ENCODE measurements at places on chromosomes 16 and 17.

GRCh38 chr17:74833501-74834377 lies 25.9 kb downstream of the GRIN2C start:
- DNase-seq, result no peak

- DNase-seq, result peak; percentile 70
Measured at GRCh38 chr17:38554430-38555350, 51.1 kb downstream of the SRCIN1 start.

- no peak for DNase-seq
Measured at GRCh38 chr16:73095142-73095820, 47.4 kb upstream of the ZFHX3 start.

- no peak for DNase-seq
Measured at GRCh38 chr16:30924076-30924912, 922 bp downstream of the FBXL19 start.

DNA sequence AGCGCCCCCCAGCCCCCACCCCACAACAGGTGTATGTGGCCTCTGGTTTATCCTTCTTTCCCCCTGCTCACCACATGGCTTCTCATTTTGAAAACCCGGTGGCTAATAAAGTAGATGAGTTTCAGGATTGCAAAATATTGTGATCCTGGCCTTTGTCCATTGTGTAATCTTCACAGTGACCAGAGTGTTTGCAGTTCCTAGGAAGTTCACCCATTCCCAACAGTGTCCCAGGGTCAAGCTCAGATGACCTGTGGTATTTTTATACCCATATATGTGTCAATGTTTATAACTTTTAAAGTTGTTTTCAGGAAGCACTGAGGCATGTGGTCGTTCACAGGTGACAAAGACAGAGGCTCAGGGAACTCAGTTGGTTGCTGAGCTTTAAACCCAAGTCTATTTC lies 721.9 kb downstream of the WWOX start:
- DNase-seq, result no peak

DNA sequence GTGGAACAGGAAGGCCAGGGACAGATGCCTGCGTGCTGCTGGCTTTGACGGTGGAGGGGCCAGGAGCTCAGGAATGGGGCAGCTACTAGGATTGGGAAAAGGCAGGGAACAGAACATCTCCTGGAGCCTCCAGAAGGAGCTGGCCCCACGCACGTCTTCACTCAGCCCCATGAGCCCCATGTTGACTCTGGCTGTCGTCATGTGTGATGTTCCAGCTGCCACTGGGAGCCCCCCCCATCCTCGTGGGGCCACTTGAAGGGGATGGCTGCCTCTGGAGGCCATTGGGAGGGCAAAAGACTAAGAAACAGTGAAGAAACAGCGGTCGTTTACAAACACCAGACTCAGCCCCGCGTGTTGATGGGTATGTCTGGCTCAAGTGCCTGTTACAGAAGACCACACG lies 18.5 kb upstream of the APRT start:
- DNase-seq, result no peak

- no peak for DNase-seq
Measured at GRCh38 chr16:87409781-87410180, 17.6 kb downstream of the MAP1LC3B start.

GRCh38 chr17:47719411-47720152 lies 13.5 kb upstream of the TBX21 start:
- no peak for DNase-seq

- DNase-seq, result no peak
Measured at GRCh38 chr17:73151916-73152632, 12.7 kb upstream of the SSTR2 start.

DNA sequence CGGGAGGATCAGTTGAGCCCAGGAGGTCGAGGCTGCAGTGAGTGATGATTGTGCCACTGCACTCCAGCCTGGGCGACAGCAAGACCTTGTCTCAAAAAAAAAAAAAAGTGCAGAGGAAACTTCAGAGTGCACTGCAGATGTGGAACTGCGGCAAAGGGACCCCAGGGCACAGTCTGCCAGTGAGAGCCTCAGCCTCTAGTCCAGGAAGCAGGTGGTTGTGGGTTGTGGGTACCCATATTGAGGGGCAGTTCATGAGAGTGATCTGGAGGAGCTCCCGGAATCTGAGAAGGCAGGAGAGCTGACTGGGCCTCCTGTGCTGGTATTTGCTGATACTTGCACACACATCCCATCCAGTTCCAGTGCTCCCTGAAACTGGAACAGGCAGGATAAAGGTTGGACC lies 13.1 kb downstream of the FOXN1 start:
- no peak for DNase-seq

DNA sequence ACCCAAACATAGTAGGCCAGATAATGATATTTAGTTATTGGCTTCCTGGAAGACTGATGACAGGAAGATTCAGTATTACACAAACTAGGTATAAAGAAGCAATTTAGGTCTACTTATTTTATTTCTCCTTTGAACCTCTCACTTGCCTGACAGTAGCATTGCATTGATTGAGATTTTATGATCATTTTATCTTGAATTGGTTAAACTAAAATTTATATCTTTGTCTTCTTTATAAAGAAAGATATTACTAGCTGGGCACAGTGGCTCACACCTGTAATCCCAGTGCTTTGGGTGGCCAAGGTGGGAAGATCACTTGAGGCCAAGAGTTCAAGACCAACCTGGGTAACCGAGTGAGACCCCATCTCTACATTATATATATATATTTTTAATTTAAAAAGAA lies 14.4 kb downstream of the HLF start:
- DNase-seq, result no peak

DNA sequence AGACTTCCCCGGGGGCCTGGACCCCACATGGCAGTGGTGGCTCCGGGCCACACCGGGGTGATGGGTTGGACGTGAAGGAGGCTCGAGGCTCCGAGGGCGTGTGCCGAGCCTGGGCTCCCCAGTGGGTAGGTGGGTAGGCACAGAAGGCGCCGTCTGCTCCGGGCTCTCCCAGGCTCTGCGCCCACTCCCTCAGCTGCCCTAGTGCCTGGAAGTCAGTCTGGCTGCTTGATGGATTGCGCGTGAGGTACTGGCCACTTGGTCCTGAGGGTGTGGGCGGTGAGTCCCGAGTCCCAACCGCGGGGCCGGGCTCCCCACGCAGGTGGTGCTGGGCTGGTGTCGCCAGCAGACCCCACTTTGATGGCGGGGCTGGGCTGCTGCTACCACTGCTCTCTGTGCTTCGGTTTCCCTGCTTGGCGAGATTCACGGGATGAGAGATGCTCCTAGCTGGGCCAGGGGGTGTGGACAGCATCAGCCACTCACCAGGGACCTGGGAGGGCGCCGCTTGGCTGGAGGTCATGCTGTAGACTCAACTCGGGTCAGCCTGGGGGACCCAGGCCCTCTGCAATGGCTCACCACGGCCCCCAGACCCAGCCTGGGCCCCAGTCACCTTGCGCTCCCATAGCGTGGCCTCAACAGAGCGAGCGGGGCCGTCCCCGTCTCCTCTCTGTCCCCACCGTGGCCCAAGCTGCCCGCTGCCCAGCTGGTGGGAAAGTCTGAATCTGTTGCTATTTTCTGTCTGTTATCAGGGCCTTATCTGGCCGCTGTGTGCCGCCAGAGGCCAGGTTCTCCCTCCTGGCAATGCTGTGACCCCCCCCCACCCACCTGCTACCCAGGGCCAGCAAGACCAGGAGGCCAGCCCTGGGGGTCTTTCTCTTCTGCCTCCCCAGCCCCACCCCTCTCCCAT lies 26.1 kb downstream of the ZFPM1 start:
- DNase-seq, result no peak

GRCh38 chr17:81294512-81295030 lies 536 bp downstream of the SLC38A10 start:
- DNase-seq, result no peak

- DNase-seq, result peak; percentile 48
Measured at GRCh38 chr16:65889533-65889966, 476.9 kb upstream of the CDH5 start.

- DNase-seq, result no peak
Measured at GRCh38 chr16:30667361-30667905, 9.2 kb downstream of the FBRS start.

- no peak for DNase-seq
Measured at GRCh38 chr17:63337579-63337978, 108.5 kb downstream of the CYB561 start.

All from NCI-H2029 treated with DMSO at 0.1 percent for 48 hours (cell line).